ENCODE measurements at places on chromosomes 5 and 9. TPM values are rescaled to one million over a fixed set of nuclear protein-coding genes. Genes with fewer than 3 reads are reported as not detected.

DNA sequence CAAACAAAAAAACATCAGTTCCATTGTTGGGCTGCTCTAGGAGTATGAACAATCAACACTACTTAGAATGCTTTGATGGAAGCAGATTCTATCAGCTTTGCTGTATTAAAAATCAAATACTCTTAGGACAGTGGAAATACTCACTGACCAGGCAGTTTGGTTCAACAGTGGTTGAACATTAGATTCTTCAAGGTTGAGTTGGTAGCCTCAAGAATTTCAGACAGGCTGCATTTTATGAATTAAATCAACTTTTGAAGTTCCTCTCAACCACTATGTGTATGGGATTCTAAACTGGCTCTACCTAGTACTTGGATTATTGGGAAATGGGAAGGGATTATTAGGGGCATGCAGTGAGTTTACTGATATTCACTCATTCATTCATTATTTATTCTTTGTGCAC is 35.0 kb downstream of the ACTBL2 start:
- no peak for DNase-seq

DNA sequence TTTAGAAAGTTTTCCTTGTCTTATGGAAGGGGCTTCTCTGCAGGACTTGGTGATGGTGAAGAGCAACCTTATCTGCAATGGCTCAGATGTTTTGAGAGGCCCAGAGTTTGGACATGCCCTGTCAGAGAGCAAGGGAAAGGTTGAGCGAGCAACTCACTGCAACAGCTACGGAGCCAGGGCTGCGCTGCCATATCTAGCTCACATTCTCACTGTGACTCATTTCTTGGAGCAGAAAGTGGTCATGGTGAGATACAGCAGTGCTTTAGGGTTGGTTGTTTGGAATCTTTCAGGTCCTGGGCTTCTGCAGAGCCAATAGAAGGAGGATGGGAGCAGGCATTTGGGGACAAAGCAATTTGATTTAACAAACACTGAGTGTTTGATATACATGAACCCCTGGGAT is 12.3 kb downstream of the GLRA1 start:
- no peak for DNase-seq

- no peak for DNase-seq
Observed at GRCh38 chr9:136093995-136094881, 851 bp downstream of the NACC2 start.

GRCh38 chr9:80320480-80320879 is 748.7 kb downstream of the TLE4 start:
- no peak for DNase-seq

DNA sequence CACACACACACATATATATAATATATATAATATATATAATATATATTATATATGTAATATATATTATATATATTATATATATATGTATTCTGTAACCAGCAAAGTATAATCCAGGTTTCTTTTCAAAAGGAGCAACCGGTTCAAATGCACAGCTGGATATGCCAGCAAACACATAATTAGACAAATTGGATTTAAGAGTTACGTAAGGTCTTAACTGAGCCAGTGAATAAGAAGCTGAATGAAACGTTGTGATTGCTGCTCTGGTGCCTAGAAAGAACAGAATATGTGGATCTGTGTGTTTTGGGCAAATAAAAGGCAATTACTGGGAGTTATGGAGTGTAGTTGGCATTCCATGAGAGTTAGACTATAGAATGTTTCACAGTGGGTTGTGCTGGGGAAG is 178.1 kb downstream of the SLF1 start:
- no peak for DNase-seq

GRCh38 chr9:111853450-111853827 is 43.2 kb upstream of the UGCG start:
- DNase-seq = no peak

DNA sequence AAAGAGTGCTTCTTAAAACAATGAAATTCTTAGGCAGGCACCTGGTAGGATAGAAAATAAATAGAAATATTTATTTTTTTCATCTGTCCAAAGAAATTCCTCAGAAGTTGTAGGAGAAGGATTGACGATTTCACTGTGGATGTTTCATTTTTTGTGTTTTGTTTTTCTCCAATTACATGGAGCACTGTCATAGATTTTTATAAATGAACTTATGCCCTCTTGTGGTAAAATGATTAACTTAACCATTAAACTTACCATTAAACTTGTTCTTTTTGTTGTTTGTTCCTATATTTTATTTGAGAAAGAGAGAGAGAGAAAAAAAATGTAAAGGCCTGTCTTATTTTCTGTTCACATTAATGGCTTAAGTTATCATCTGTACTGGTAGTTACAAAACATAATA is 339.2 kb downstream of the PRR16 start:
- DNase-seq = no peak

GRCh38 chr5:169670769-169671525 is 33.9 kb downstream of the DOCK2 start:
- no peak for DNase-seq

- DNase-seq = no peak
Observed at GRCh38 chr9:4117835-4118610, 181.8 kb downstream of the GLIS3 start.

The BTNL9 gene
- total RNA-seq = 0.07 TPM

The HARS1 gene
- total RNA-seq = 110 TPM

The FAM53C gene
- total RNA-seq = 30.8 TPM
